Stimulated activated CD4-positive, alpha-beta T cell treated with anti-CD3 and anti-CD28 coated beads, Interleukin-12 subunit alpha, Interleukin-12 subunit beta, amount 100 ng/mL, for 48 hours (primary cell): ENCODE measurements at places on chromosomes 1 and 21.

GRCh38 chr1:82455342-82455741, 654.6 kb downstream of the ADGRL2 start:
- no peak for DNase-seq

DNA sequence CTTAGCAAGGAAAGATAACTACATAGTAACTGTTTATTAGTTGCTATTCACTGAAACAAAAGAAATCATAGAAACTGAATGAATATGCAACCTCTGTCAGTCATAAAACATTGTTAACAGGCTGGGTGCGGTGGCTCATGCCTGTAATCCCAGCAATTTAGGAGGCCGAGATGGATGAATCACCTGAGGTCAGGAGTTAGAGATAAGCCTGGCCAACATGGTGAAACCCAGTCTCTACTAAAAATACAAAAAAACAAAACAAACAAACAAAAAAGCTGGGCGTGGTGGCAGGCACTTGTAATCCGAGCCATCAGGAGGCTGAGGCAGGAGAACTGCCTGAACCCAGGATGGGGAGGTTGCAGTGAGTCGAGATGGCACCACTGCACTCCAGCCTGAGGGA, 44.1 kb downstream of the CRB1 start:
- no peak for DNase-seq

- DNase-seq = no peak
These were observed 10.1 kb upstream of the PARP1 start for GRCh38 chr1:226417830-226418546.

DNA sequence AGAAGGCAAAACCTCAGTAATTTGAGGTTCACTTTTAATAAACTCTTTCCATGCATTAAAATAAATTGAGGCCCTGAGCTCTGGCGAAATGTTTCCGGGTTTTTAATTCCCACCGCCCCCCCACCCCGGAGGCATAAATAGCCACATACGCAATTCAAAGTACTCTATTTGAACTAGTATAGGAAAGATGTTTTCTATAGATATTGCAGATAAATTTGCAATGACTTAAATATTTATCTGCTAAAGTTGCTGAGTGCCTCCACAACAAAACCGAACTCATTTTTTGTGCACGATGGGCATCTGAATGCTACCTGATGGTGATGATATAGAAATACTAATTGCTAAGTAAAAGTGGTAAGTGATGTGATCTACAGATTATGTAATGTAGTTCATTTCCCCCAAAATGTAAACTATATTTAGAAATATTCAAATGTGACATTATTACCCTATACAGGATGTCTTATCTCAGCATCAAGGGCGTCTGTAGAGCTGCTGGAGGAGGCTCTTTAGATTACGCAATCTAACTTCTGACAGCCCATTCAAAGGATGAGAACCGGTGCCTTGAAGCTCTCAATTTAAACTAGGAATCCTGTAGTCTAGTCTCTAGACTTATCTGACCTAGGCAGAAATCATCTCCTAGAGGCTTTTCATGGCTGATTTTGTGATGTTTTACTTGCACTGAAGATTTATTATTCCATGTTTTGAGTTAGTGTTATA, 8.5 kb downstream of the IRF2BP2 start:
- DNase-seq = no peak

DNA sequence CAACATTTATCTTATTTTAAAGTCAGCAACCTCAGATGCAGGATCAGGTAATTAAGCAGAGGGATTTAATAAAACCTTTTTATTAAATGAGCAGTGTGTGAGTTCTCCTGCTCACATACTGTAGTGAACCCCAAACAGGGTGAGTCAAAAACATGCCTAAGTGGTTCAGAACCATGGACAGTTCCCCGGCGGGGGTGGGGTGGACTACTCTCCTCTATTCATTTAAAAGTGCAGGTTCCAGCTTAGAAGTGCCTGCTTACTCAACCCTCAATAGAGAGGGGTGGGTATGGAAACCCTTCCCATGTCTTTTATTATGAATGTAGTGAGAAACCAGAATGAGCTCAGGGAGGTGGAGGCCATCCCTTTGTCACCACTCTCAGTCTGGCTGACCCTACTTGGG, 397.9 kb downstream of the HHAT start:
- no peak for DNase-seq

DNA sequence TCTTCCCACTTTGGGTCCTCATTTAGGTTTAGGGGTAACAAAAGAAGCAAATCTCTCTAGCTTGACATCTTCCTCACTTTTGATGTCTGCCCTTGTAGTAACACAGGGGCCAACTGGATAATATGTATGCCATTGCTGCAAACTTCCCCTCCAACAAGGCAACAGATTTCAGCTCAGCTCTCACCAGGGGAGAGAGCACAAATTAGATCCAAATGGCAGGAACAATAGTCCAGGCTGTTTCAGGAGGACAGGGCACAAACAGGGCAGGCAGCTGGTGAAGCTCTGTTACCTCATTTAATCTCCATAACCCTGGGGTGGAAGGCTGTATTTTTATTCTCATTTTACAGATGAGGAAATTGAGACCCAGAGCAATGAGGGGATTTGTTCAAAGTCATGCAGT, 4.3 kb upstream of the PIK3R3 start:
- no peak for DNase-seq

DNA sequence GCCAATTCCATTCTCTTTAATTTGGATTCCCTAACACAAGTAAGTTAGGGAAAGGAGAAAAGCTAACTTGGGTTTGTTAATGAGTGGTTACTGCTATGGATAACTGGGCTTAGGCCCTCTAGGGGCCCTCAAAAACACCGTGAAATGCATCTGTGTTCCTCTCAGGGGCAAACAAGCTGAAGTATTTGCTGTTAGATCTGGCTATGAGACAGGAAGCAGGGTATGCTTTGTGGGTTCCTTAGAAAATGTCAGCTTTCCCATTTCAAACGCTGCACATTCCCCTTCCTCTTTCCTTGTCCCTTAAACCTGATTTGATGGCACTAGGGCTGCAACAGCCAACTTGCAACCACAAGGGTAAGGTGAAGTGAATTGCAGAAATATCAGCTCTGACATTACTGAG, 5.7 kb upstream of the CAP1 start:
- DNase-seq = no peak

GRCh38 chr1:208569181-208569580, 325.0 kb upstream of the PLXNA2 start:
- no peak for DNase-seq

- no peak for DNase-seq
These were observed 41.2 kb downstream of the LMO4 start for GRCh38 chr1:87369736-87370478.

DNA sequence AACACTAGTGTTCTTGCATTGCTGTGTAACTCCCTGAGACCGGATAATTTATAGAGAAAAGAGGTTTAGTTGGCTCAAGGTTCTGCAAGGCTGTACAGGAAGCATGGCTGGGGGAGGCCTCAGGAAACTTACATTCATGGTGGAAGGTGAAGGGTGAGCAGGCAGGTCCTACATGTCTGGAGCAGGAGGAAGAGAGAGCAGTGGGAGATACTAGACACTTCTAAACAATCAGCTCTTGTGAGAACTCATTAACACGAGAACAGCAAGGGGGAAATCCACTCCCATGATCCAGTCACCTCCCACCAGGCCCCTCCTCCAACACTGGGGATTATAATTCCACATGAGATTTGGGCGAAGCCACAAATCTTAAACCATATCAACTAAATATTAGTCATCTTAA, 30.1 kb downstream of the RNF2 start:
- DNase-seq = no peak

DNA sequence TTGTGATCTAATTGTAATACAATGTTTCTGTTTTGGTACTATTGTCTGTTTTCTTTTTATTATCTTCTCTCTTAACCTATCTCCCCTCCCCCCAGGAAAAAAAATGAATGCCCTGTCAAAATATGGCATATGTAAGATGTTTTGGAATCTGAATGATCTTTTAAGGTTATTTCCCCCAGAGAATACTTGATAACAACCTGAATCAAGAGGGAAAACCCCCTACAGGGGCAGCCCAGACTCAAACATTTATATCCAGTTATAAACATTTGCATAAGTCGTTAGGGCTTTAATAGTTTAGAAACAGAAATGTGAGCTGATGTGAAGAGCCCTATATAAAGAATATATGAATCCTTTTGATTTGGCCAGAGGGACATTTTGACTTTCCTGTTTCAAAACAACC, 169.5 kb downstream of the VAV3 start:
- DNase-seq = no peak

DNA sequence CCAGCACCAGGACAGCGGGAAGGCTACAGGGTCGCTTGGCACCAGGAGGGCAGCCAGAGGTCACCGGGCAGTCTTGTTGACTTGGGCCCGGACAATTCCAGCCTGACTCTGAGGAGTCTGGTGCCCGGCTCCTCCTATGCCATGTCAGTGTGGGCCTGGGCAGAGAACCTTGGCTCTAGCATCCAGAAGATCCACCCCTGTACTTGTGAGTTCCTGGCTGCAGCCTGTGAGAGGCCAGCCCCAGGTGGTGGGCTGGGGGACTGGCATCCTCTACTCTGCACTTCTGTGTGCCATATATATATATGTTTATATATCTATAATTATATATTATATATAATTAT, 11.6 kb upstream of the PTPN7 start:
- DNase-seq = no peak

DNA sequence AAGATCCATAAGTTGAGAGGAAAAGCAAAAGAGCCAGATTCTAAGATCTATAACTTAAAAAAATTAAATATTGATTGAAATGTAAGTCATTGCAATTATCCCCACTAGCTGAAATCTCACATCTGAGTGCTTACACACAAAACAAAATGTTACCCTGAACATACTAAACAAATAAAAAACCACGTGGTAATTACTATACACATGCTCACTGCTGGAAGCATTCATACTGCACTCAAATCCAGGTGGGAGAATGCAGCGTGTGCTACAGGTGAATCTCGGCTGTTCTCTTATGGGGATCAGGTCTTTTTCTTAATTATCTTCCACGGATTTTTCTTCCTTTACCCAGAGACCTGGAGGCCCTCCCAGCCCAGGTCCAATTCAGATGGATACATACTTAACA, 74.3 kb downstream of the SDC3 start:
- no peak for DNase-seq

DNA sequence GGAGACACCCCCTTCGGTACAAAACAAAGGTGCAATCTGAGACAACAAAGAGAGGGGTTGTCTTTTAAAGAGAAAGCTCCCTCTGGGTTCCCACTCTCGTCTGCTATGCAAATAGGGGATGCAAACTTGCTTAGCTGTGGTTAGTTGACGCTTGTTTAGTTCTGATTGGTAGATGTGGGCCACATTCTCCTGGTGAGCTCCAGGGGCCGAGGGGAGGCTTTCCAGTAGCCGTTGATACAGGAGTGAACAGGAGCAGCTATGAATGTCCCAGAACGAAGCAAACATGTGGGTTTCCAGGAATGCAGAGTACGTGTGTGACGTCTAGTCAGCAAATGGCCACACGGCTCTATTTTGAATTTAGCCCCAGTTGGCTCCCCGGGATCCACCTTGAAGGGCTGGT, 14.7 kb downstream of the TFF2 start:
- no peak for DNase-seq

GRCh38 chr1:56644064-56644918, 823 bp upstream of the PRKAA2 start:
- DNase-seq = no peak
